Activated naive CD4-positive, alpha-beta T cell treated with anti-CD3 and anti-CD28 coated beads, Interleukin-2, amount 50 U/mL, for 16 hours (primary cell): ENCODE measurements at places on chromosomes 12 and 14.

GRCh38 chr14:33634631-33635030 is 316.2 kb downstream of the EGLN3 start:
- no peak for DNase-seq

DNA sequence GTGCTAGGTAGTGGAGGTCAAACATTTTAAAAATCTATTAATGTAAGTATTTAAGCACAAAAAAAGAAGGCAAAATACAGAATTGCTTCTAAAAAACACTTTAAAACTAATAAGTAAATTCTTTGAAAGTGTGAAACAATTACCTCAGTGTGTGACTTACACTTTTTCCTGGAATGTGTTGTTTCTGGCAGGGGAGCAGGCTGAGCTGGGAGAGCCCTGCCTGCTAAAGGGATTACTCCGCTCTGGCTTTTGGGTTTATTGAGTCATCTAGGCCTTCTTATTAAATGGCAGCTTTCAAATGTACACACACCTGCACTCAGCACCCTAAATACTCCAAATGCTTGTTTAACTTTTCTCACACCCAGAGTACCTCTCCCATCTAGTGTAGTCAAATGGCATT is 279.8 kb downstream of the AKAP6 start:
- no peak for DNase-seq

- no peak for DNase-seq
These were observed 193.6 kb downstream of the KSR2 start for GRCh38 chr12:117774941-117775775.

- DNase-seq = no peak
These were observed 69.8 kb downstream of the NCOR2 start for GRCh38 chr12:124497658-124498057.
